Activated T-helper 2 cell treated with anti-CD3 and anti-CD28 coated beads, Interferon-gamma antibody, Interleukin-2, Interleukin-4, amounts not matched to agents 10 μg/mL and 5 μg/mL and 100 μg/mL, durations not matched to agents 14 hours and 24 hours and 36 hours (primary cell): ENCODE measurements at places on chromosomes 12 and 14. TPM values are rescaled to one million over a fixed set of nuclear protein-coding genes. Genes with fewer than 3 reads are reported as not detected.

TTC9 gene
- total RNA-seq, result 6.1 and 6.6 TPM in 2 replicates

AKAP3 gene
- total RNA-seq, result 0.55 and 0.71 TPM in 2 replicates

- no peak overlapping the region for H3K4me3 ChIP-seq
- H3K27ac ChIP-seq, result no peak overlapping the region
- H3K36me3 ChIP-seq, result peaks cover 57% of the 10 kb centered on the region
These were observed 18.9 kb downstream of the LEMD3 start for GRCh38 chr12:65188179-65188701.

GRCh38 chr14:103067231-103067954 is 10.0 kb upstream of the CDC42BPB start:
- no peaks in the 10 kb centered on the region for H3K36me3 ChIP-seq
- peaks cover 5% of the 10 kb centered on the region for H3K27me3 ChIP-seq
- no peak overlapping the region for H3K27ac ChIP-seq

GRCh38 chr12:131025939-131026702 is 72.4 kb downstream of the ADGRD1 start:
- H3K4me1 ChIP-seq, result no peaks in the 10 kb centered on the region
- no peak overlapping the region for H3K4me3 ChIP-seq
- H3K27ac ChIP-seq, result no peak overlapping the region
- no peak for DNase-seq
- no peaks in the 10 kb centered on the region for H3K36me3 ChIP-seq

GRCh38 chr12:85558684-85559083 is 277.5 kb downstream of the RASSF9 start:
- H3K4me3 ChIP-seq, result no peak overlapping the region
- no peak for DNase-seq
- H3K27ac ChIP-seq, result no peak overlapping the region
- no peaks in the 10 kb centered on the region for H3K36me3 ChIP-seq
- H3K4me1 ChIP-seq, result no peaks in the 10 kb centered on the region
- no peaks in the 10 kb centered on the region for H3K27me3 ChIP-seq

DNA sequence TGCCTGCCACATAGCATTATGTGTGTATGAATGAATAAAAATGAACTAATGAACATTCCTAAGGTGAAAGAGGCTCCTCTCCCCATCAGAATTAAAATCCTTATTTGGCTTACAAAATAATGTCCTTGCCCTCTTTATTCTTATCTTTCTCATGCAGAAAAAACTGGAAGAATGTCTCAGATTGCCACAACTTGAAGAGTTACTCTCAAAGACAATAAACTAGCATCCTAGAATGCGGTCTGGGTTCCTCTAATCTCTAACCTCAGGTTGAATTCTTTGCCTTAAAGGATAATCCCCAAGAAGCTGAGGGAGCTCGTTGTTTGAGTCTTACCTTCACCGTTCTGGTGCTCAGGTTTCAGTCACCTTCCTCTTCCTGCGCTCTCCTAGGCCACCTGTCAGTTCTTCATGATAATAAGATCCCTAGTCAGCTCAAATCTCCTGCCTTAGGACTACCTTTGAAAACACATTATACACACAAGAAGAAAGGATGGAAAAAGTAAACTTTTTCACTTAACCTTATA is 147.1 kb downstream of the PHLDA1 start:
- peaks cover 2% of the 10 kb centered on the region for H3K4me1 ChIP-seq
- H3K4me3 ChIP-seq, result no peak overlapping the region
- DNase-seq, result no peak
- H3K36me3 ChIP-seq, result no peaks in the 10 kb centered on the region
- no peak overlapping the region for H3K27ac ChIP-seq
- peaks cover 46% of the 10 kb centered on the region for H3K27me3 ChIP-seq

DNA sequence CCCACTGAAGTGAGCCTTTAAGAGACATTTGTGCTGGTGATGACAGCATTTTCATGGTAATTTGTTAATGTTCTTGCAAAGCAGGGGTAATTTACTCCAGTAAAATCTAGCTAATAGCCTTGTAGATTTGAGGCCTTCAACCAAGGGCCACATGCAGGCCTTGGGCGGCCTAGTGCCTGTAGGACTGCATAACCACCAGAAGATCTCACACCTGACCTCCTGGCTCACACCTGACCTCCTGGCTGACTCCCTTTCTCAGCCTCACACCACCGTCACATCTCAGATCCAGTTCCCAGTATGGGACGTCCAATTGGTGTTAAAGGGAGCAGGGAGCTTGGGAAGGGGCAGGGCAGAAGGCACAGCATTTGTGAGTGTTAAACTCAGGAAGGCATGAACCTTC is 26.9 kb downstream of the C12orf42 start:
- peaks cover 9% of the 10 kb centered on the region for H3K4me1 ChIP-seq
- peaks cover 4% of the 10 kb centered on the region for H3K27me3 ChIP-seq
- H3K27ac ChIP-seq, result no peak overlapping the region
- no peak overlapping the region for H3K4me3 ChIP-seq
- H3K36me3 ChIP-seq, result no peaks in the 10 kb centered on the region
- no peak for DNase-seq

GRCh38 chr14:24058260-24058950 is 6.6 kb downstream of the CARMIL3 start:
- H3K4me3 ChIP-seq, result no peak overlapping the region
- H3K4me1 ChIP-seq, result peaks cover 3% of the 10 kb centered on the region
- peaks cover 3% of the 10 kb centered on the region for H3K27me3 ChIP-seq

GRCh38 chr14:104334424-104335161 is 196.2 kb downstream of the KIF26A start:
- DNase-seq, result no peak
- H3K36me3 ChIP-seq, result no peaks in the 10 kb centered on the region
- H3K27ac ChIP-seq, result no peak overlapping the region

GRCh38 chr12:47945341-47945728 is 18.1 kb upstream of the TMEM106C start:
- H3K4me3 ChIP-seq, result no peak overlapping the region
- peaks cover 10% of the 10 kb centered on the region for H3K27me3 ChIP-seq
- no peak for DNase-seq
- H3K4me1 ChIP-seq, result peaks cover 17% of the 10 kb centered on the region

DNA sequence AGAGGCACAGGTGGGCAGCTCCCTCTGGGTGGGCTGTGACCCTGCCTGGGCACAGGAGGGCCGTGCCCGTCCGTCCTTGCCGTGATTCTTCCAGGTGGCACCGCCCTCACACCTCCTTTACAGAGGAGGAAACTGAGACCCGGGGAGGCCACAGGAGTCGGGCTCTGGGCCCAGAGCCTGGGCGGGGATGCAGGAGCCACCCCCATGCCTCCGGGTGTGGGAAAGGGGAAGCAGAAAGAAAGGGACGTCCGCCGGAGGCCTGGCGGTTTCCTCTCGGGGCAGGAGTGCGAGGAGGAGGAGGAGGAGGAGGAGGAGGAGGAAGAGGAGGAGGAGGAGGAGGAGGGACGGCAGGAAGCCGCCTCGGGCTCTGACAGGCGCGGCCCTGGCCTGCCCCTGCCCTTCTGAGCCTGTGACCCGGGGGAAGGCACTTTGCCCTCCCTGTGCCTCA is 23.0 kb downstream of the SH2B3 start:
- H3K27me3 ChIP-seq, result no peaks in the 10 kb centered on the region
- H3K4me3 ChIP-seq, result peak overlapping the region; percentile 66
- H3K36me3 ChIP-seq, result peaks cover 56% of the 10 kb centered on the region
